Stimulated activated CD4-positive, alpha-beta T cell treated with anti-CD3 and anti-CD28 coated beads, Interleukin-12 subunit alpha, Interleukin-12 subunit beta, amount 100 ng/mL, for 48 hours (primary cell): ENCODE measurements at places on chromosomes 6 and 20.

DNA sequence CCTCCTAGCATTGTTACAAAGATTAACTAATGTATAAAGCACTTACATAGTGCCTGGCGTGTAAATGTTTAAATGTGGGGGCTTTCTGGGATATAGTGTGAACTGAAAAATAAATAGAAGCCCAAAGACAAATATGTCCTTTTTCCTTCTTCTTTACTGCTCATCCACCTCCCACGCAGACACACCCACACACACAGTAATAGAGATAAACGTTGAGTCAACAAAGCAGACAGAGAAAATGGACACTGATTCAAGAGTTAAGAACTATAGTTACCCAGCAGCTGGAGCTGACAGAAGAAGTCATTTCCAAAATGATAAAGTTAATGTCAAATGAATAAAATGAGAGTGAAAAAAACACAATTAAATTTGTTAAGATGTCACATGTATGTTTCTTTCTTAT is 68.3 kb downstream of the FHL5 start:
- no peak for DNase-seq

- DNase-seq: no peak
These were observed 187.5 kb upstream of the PMEPA1 start for GRCh38 chr20:57897156-57897874.

- DNase-seq: no peak
These were observed 29.0 kb upstream of the SRF start for GRCh38 chr6:43142101-43142500.

DNA sequence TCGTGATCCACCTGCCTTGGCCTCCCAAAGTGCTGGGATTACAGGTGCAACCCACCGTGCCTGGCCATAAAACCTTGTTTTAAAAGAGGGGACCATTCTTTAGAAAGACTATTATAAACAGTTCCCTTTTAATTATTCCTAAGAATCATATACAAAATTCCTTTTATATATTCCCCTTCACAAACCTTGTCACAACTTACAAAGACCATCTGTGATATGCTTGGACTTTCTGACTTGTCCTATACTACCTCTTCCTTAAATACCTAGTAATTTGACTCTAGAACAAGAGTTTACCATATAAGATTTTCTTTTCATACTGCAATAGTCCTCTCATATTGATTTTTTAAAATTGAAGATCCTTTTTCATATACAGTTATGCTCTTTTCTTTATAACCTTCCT is 135.8 kb upstream of the PRSS16 start:
- DNase-seq: no peak

DNA sequence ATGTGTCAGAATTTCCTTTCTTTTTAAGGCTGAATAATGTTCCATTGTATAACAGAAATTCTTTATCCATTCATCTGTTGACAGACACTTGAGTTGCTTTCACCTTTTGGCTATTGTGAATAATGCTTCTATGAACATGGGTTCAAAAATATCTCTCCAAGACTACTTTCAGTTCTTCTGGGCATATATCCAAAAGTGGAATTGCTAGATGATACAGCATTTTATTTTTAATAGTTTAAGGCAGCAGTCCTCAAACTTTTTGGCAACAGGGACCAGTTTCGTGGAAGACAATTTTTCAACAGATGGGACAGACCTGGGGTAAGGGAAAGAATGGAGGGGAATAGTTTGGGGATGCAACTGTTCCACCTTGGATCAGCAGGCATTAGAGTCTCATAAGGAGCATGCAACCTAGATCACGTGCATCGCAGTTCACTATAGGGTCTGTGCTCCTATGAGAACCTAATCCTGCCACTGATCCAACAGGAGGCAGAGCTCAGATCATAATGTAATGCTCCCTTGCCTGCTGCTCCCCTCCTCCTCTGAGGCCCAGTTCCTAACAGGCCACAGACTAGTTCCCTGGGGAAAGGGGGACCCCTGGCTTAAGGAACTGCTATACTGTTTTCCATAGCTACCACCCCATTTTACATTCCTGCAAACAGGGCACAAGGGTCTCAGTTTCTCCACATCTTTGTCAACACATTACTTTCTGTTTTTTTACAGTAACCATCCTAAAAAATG is 239.9 kb upstream of the RNF217 start:
- DNase-seq: no peak

GRCh38 chr6:136250686-136251008 is 536 bp upstream of the MTFR2 start:
- no peak for DNase-seq
